Activated naive CD4-positive, alpha-beta T cell (primary cell): ENCODE measurements at places on chromosomes 3 and 15.

- no peak for DNase-seq
These were observed 25.9 kb upstream of the CXCR6 start for GRCh38 chr3:45917146-45917898.

- DNase-seq: no peak
These were observed 94.1 kb upstream of the PROK2 start for GRCh38 chr3:71879089-71879488.

- DNase-seq: no peak
These were observed 125.0 kb upstream of the LIPC start for GRCh38 chr15:58306591-58307312.

DNA sequence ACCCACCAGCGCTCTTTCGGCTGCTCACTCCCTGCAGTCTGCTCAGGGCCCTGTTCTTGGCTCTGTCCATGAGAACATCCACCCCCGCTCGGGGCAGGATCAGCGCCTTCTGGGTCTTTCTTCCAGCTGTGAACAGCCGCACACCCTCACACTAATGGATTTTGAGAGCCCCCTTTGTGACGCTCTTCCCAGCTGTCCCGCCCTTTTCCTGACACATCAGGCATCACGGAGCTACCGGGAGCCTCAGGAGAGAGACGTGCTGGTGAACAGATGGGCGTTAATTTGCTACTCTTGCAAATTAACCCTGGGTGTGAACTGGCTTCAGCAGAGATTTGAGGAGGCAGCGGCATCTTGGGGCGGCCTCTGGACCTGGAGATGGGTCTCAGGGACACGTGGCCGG lies 113.0 kb downstream of the TMEM266 start:
- DNase-seq: no peak

DNA sequence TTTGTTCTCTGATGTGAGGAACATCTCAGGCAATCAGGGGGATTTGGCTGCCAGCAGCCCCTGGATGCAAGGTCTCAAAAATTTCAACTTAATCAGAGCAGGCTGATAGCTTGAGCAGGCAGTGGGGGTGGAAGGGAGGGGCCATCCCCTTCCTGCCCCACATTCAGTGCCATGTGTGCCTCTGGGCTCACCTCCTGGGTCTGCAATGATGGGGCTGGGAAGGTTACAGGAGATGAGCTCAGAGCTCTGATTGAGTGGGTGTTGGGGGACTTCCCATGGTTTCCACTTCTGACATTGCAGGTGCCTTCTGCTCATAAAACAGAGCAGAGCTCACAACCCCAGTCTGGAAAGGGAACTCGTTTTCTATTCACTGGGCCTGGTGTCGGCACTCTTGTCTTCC lies 37.0 kb downstream of the PARP16 start:
- DNase-seq: no peak
